ENCODE measurements at places on chromosomes 13 and 19. TPM values are rescaled to one million over a fixed set of nuclear protein-coding genes. Genes with fewer than 3 reads are reported as not detected.

Gene FBXL12
- 18.2 TPM for total RNA-seq

Gene TPRX1
- not detected for total RNA-seq

Gene ZNF274
- total RNA-seq = 21.2 TPM

Gene ITGBL1
- 10.8 TPM for total RNA-seq

Gene KIR3DL2
- not detected for total RNA-seq

Gene TUBGCP3
- total RNA-seq = 17.1 TPM

Gene ZNF134
- total RNA-seq = 16.9 TPM

Gene CGB1
- total RNA-seq = not detected

Gene ERICH6B
- total RNA-seq = not detected

Gene SPTBN4
- 0.24 TPM for total RNA-seq

Gene PLA2G4C
- 2.3 TPM for total RNA-seq

Gene MBD3L2
- not detected for total RNA-seq

Gene GNA15
- 3.4 TPM for total RNA-seq

Gene SPACA4
- not detected for total RNA-seq

Gene DENND1C
- not detected for total RNA-seq

Gene VSTM1
- not detected for total RNA-seq

Gene SSC5D
- total RNA-seq = 19.6 TPM

Gene KLK2
- not detected for total RNA-seq

Gene CCNE1
- 8.0 TPM for total RNA-seq

Gene RAX2
- not detected for total RNA-seq

Gene SULT2A1
- not detected for total RNA-seq

Gene UBE2L5
- not detected for total RNA-seq
